Spinal cord (tissue), 10 donors: ENCODE measurements at places on chromosomes 7 and 10. TPM values are rescaled to one million over a fixed set of nuclear protein-coding genes. Genes with fewer than 3 reads are reported as not detected.

The GNG11 gene
- polyA plus RNA-seq = 14.6 TPM

The SPDYE9 gene
- 1.6 TPM for polyA plus RNA-seq

The FAM3C gene
- 192 TPM for polyA plus RNA-seq

The AQP1 gene
- polyA plus RNA-seq = 120 TPM

The FBXL13 gene
- polyA plus RNA-seq = 2.8 TPM

The ACHE gene
- 96.8 TPM for polyA plus RNA-seq

The PAX2 gene
- 45.0 TPM for polyA plus RNA-seq

The GRM3 gene
- 27.2 TPM for polyA plus RNA-seq

The PVRIG gene
- polyA plus RNA-seq = 13.5 TPM

The RBP3 gene
- polyA plus RNA-seq = 0.29 TPM

The AOC1 gene
- polyA plus RNA-seq = 0.78 TPM

The PILRA gene
- polyA plus RNA-seq = 10.6 TPM

The PRRT4 gene
- polyA plus RNA-seq = 43.8 TPM

The GALNT17 gene
- polyA plus RNA-seq = 44.9 TPM

The FAM25G gene
- polyA plus RNA-seq = not detected

The LHFPL3 gene
- polyA plus RNA-seq = 50.0 TPM

The MASTL gene
- polyA plus RNA-seq = 6.4 TPM

The SSMEM1 gene
- polyA plus RNA-seq = not detected

The CHPF2 gene
- 25.3 TPM for polyA plus RNA-seq

The AMZ1 gene
- polyA plus RNA-seq = 4.8 TPM

The C10orf53 gene
- not detected for polyA plus RNA-seq

The PAPOLB gene
- 0.20 TPM for polyA plus RNA-seq

The EN2 gene
- 0.22 TPM for polyA plus RNA-seq

The LIPJ gene
- 0.30 TPM for polyA plus RNA-seq

The TMEM248 gene
- polyA plus RNA-seq = 68.2 TPM

The TMEM270 gene
- not detected for polyA plus RNA-seq

The BAG3 gene
- 23.3 TPM for polyA plus RNA-seq

The PNLIP gene
- 0.57 TPM for polyA plus RNA-seq

The SH2B2 gene
- polyA plus RNA-seq = 21.6 TPM

The C1GALT1 gene
- 27.6 TPM for polyA plus RNA-seq

The ANKRD30A gene
- not detected for polyA plus RNA-seq

The SYPL1 gene
- polyA plus RNA-seq = 45.7 TPM

The PLXNA4 gene
- 25.1 TPM for polyA plus RNA-seq

The SDHAF3 gene
- polyA plus RNA-seq = 28.1 TPM

The SORCS1 gene
- polyA plus RNA-seq = 18.1 TPM

The ZNF25 gene
- 25.8 TPM for polyA plus RNA-seq

The TMEM229A gene
- polyA plus RNA-seq = 3.7 TPM
